Activated T-cell treated with anti-CD3 and anti-CD28 coated beads for 1 hour (primary cell): ENCODE measurements at places on chromosomes 1 and 21.

- DNase-seq: no peak
Measured at GRCh38 chr1:221801773-221802516, 60.1 kb upstream of the DUSP10 start.

- no peak for DNase-seq
Measured at GRCh38 chr21:27213303-27213702, 246.4 kb upstream of the ADAMTS5 start.

- no peak for DNase-seq
Measured at GRCh38 chr1:19121192-19121591, 88.9 kb downstream of the UBR4 start.

DNA sequence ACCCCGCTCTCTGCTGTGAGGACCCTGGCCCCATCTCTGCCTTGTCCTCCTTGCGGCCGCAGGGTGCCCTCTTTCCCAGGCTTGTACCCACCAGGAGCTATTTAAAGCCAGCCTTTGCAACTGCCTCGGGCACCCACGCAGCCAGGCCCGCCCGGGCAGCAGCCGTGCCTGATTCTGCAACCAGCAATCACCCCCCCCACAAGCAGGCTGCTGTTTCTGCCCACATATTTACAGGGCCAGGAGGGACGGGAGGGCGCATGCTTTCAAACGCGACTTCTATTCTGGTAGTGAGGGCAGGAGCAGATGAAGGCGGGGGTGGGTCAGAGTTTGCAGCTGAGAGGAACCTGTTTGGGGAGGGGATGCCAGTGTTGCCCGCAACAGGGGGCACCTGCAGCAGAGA is 13.6 kb downstream of the GABRD start:
- DNase-seq: no peak

DNA sequence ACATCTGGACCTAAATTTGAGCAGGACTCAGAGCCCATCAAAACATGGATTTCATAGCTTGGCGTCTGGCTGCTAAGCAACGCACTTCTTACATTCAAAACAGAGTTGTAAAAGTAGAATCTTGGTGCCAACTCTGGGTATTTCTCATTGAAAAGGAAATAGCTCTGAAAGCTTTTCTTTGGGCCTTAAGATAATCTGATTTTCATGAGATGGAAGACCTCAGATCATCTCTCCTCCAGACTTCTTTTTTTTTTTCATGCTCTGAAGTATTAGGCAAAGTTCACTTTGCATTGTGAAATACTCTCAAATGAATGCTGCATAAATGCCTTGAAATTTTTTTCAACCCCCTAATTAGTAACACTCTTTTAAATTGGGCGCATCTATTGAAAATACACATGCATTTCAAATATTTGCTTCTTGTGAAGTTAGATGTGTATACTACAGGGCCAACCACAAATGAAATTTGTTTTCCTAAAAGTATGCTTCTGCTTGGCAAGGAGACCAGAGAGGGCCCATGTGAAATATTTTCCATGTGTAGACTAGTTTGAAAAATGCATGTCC is 4.2 kb downstream of the ADAMTS5 start:
- no peak for DNase-seq

DNA sequence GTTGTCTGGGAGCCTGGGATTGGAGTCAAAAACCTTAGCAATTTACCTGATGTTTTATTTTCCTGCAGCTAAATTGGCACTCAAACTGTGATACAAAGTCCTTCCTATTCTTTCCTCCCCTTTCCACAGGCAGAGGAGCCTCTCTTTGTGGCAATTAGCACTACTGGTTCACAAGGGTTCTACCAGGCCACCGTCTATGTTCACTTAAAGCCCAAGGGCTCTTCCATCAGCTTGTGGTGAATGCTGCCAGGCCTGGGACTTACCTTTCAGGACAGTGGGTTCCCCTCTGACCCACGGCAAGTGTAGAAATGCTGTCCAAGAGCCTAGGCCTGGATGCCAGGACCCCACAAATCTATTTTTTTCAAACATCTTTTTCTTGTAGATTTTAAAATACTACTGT is 251.9 kb upstream of the B3GALT2 start:
- DNase-seq: no peak

GRCh38 chr1:50701706-50702317 is 258.3 kb downstream of the FAF1 start:
- DNase-seq: no peak

DNA sequence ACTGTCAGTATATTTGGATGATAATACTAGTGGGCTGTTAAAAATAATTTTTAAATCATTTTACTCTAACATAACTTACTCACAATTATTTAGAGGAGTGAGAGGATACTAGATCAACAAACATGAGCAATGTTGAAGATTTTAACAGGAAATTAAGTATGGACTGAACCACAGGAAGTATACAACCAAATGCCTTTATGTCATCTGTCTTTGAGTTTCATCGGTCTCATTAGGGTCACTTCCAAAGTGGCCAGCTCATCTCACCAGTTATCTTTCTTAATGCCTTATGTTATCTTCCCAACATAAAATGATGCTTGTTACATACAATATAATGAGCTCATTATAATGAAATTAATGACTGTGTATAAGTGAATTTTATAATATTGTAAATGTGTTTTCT is 1.5 kb upstream of the RGS1 start:
- no peak for DNase-seq

- no peak for DNase-seq
Measured at GRCh38 chr1:209106861-209107260, 476.7 kb upstream of the CAMK1G start.

DNA sequence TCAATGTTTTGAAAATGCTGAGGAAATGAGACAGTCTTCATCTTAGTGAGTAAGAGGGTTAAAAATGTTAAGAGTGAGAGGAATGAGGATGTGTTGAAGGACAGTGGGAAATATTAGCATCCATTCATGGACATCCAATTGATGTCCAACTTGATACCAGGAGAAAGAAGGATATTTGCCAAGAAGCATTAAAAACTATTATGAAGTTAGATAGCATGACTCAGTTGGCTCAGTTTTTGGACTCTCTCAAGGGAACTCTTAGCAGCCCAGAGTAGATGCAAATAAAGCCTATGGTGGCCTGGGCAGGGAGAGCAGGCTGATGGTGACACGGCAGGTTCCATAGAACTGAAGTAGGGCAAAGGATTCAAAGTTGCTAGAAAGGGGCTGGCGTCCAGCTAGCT is 171.0 kb downstream of the ZZZ3 start:
- DNase-seq: no peak

DNA sequence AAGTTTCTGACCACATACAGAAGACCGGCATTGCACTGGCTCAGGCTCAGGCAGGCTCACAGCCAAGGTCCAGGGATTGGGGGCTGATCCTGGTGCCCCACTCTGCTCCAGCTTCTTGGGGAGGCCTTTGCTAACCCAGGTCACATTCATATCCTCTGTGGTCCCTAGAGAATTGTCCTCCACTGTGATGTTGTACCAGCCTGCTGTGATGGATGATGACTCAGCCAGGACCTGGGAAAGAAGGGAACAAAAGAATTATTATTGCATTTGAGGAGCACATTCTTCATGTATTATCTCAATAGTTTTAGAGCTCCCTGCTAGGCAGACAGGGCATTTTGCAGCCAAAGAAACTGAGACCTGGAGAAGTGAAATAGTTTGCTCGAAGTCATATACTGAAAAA is 114.3 kb upstream of the ETV3 start:
- DNase-seq: no peak

- no peak for DNase-seq
Measured at GRCh38 chr1:220990427-220991339, 111.4 kb downstream of the HLX start.

GRCh38 chr21:42500225-42500624 is 4.2 kb upstream of the RSPH1 start:
- DNase-seq: no peak

GRCh38 chr1:201608635-201609395 is 69.9 kb downstream of the NAV1 start:
- DNase-seq: no peak

GRCh38 chr1:227299688-227300087 is 18.6 kb downstream of the CDC42BPA start:
- DNase-seq: no peak

DNA sequence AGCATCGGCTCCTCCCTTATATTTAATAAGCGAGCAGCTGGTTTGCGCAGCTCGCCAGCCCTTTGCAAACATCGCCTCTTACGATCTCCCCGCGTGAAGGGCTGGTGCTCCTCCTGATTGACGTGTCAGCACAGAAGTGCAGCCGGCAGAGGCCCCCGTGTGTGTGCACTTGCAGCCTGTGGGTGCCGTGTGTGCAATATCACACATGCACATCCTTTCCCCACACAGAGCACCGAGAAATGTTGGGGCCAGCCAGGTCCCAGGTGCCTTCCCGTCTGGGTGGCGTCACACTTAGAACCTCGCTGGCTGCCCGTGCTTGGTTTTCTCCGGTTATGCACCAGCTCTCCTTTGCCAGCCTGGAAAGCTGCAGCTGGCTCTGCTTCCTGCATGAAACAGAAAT is 126.6 kb upstream of the AJAP1 start:
- DNase-seq: no peak

- DNase-seq: no peak
Measured at GRCh38 chr1:4768553-4768952, 114.1 kb downstream of the AJAP1 start.

- DNase-seq: no peak
Measured at GRCh38 chr1:203930342-203930741, 68.9 kb downstream of the SNRPE start.

DNA sequence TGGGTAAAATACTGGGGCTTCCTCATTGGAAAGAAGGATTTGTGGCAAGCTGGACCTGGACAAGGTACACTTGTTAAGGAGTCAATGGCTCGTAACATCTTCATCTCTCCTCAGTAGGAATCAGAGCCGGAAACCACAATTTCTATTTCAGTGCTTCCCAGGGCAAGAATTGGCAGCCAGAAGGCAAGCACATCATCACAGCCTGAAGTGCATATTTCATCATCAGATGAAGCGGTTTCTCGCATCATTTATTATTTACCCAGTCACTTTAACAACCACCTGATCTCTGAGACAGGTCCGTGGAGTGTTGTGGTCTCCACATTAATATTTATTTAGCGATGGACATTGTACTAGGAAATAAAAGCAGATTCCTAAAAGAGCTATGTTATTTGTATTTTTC is 55.0 kb downstream of the KCNJ15 start:
- no peak for DNase-seq

DNA sequence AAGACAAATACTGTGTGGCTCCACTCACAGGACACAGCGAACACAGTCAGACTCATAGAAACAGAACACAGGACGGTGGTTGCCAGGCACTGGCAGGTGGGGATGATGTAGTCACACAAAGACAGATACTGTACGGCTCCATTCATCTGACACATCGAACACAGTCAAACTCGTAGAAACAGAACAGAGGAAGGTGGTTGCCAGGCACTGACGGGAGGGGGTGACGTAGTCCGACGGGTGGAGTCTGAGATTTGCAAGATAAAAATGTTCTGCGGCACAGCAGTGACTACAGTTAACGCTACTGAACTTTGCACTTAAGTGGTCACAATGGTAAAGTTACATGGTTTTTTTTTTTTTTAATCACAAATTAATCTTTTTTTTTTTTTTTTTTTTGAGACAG is 18.7 kb downstream of the C21orf58 start:
- DNase-seq: no peak

- DNase-seq: no peak
Measured at GRCh38 chr1:68959461-68960030, 462.7 kb upstream of the DEPDC1 start.

DNA sequence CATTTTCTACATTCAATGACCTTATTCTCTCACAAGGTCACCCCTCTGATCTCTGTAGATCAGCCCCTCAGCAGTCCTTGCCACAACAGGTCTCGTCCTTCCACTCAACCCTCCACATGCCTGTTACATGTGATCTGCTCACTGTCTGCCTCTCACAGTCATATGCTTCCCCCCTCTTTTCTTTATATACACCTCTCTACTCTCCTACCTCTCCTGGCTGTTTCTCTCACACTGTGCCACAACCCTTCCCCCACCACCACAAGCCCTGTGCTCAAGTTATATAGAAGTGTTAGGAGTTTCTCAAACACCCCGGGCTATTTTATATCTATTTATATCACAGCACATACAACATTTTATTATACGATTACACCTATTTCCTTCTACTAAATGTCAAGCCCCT is 12.6 kb downstream of the B3GALNT2 start:
- DNase-seq: no peak

DNA sequence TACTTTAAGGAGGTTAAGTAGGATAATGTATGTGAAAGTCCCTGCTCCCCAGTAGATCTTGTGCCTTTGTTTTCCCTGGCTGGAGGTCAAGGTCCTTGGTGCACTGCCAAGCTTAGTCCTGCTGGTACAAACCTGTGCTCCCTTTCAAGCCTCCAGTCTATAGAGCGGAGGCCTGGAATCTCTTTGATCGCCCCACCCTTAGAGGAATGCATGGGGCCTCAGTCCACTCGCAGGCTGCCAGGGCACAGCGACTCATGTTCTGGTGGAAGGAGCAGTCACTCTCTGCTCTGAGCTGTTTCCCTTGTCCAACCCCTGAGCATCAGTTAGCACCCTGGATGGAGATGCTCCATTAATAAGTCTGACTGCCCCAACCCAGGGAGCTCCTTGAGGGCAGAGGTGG is 121.8 kb downstream of the HMGB4 start:
- DNase-seq: no peak

DNA sequence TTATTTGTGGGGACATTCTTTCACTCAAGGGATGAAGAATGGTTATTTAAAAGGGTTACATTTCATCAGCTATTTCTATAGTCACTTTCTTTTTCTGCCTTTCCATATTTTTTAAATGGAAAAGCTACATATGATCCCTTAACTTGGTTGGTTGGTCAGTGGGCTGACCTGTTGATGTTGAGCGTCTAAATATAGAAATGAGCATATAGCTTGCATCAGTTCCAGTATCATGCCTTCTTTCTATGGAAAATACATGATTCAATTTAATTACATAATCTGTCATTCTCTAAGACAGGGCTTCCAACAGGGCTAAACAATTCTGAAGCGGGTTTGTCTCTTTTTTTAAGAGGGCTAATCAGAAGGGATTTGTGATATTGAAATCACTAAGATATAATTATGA is 40.6 kb downstream of the TYW3 start:
- no peak for DNase-seq

DNA sequence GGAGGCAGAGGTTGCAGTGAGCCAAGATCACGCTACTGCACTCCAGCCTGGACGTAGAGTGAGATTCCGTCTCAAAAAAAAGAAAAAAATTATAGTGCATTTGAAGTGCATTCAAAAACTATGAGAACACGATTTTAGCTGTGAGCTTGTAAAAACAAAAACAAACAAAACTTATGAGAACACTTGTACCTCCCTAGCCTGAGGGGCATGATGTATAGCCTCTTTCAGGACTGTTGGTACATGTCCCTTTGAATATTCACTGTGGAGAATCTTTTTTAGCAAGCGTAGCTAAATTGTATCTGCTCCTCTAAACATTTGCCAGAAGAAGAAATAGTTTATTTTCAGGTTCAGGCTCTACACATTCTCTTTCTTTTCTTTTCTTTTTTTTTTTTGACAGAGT is 9.5 kb upstream of the DEGS1 start:
- DNase-seq: no peak

GRCh38 chr1:183331091-183331742 is 87.0 kb downstream of the NMNAT2 start:
- DNase-seq: no peak

- no peak for DNase-seq
Measured at GRCh38 chr1:114155706-114156105, 2.0 kb upstream of the SYT6 start.

GRCh38 chr1:221723848-221724236 is 18.0 kb downstream of the DUSP10 start:
- no peak for DNase-seq
